Activated CD4-positive, alpha-beta T cell treated with anti-CD3 and anti-CD28 coated beads, Interleukin-2, amount 10 ng/mL, durations not matched to agents 7 days and 5 days (primary cell): ENCODE measurements at places on chromosomes 4 and X.

- DNase-seq = no peak
Measured at GRCh38 chr4:140238351-140239056, 84.5 kb upstream of the MAML3 start.

- DNase-seq = no peak
Measured at GRCh38 chr4:86306816-86307215, 53.0 kb downstream of the MAPK10 start.

- DNase-seq = no peak
Measured at GRCh38 chrX:127908384-127908783, 143.8 kb downstream of the ACTRT1 start.

DNA sequence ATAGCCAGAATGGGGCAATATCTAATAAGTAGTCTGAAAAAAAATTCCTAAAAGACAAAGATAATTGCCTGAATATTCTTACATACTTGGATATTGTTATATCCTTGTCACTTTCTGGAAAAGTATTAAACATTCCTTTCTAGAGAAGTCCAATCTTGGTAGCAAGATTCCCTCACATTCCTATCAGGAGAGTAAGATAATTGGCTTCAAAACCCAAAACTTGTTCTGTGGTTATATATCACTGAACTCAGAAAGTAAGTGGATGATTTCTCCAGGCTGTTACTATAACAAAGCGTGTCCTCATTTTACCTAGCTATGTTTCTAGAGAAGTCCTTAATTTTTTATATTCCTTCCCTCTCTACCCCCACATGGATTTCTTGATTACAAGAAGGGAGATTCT is 46.0 kb upstream of the TEX13A start:
- DNase-seq = no peak

DNA sequence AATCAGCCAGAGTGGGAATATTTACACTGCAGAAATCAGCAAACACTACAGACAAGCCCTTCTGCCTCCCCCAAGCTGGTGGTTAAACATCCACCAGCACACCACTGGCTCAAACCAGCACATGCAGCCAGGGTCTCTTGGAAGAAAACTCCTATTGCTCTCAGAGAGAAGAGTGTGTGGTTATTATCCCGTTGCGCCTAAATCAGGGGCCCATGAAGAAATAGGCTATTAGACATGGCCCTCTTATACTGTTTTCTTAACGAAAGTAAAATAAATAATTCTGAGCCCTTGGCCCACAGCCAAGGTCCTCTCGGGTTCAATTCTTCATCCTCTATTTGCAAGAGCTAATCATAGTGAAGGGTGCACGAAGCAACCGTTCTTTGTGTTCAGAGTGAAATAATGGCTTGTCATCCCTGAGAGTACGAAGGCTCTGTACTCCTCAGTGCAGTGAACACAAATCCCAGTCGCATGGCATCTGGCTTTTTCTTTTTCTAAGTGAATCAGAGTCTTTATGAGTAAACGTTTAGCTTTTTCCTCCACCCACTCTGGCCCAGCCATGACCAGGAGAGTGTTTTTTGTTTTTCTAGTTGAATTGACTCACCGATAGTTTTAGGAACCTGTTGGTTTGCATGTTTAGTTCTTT is 33.4 kb upstream of the RBM47 start:
- DNase-seq = no peak

- no peak for DNase-seq
Measured at GRCh38 chr4:142452161-142452855, 393.8 kb downstream of the INPP4B start.

DNA sequence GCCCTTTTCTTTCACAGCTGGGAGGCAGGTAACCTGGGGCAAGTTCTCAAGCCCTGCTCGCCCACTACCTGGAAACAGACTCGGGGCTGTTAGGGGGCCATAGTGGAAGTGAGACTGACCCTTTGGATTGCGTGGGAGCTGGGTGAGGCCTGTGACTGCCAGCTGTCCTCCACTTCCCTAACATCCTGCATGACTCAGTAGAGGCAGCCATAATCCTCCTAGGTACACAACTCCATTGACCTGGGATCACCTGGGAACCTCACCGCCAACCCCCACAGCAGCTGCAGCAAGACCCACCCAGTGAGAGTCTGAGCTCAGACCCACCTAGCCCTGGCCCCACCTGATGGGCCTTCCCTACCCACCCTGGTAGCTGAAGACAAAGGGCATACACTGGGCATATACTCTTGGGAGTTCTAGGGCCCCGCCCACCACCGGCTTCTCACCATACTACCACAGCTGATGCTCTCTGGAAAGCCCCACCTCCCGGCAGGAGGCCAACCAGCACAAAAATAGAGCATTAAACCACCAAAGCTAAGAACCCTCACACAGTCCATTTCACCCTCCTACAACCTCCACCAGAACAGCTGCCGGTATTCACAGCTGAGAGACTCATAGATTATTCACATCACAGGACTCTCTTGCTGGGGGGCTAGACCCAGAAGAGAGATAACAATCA is 61.1 kb upstream of the DCTD start:
- no peak for DNase-seq

DNA sequence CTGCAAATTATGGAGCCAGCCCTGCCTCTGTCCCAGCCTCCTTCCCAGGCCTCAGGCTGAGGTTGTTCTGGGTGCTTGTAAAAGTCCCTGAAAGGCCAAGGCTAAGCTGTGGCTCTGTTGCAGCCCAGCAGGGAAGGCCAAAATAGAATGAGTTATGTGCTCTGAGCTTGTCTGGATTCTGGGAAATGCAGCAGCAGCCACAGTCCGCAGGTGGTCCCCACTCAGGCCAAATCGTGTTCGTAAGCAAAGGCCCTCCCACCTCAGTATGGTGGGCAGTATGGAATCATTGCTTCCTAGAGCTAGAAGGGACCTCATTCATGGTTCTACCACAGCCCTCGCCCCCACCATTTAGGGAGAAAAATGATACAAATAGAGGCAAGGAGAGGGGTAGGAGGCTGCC is 4.7 kb upstream of the TCEAL1 start:
- DNase-seq = no peak

DNA sequence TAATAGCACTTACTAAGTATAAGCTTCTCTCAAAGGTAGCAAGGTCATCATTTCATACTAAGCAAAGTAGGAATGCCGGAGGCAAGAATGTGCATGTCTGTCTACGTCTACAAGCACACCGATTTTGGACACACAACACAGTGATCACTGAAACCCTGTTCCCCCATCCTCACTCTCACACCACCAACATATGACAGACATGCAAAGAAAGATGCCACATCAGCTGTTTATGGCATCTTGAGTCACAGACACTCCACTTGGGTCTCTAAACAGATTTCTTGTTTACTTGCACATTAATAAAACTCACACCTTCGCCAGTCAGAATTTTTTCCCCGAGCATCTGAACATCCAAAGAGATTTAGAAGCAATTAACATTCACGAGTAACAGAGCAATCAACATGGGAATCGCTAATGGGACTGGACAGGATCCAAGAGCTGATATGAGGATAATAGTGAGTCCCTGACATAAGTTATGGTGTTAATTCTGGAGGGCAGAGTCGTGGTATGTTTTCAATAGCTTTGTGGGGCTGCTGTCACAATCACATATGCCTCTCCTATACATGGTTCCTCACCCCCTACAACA is 324.1 kb downstream of the DHX15 start:
- DNase-seq = no peak

- no peak for DNase-seq
Measured at GRCh38 chr4:68462691-68463090, 15.4 kb downstream of the TMPRSS11E start.

DNA sequence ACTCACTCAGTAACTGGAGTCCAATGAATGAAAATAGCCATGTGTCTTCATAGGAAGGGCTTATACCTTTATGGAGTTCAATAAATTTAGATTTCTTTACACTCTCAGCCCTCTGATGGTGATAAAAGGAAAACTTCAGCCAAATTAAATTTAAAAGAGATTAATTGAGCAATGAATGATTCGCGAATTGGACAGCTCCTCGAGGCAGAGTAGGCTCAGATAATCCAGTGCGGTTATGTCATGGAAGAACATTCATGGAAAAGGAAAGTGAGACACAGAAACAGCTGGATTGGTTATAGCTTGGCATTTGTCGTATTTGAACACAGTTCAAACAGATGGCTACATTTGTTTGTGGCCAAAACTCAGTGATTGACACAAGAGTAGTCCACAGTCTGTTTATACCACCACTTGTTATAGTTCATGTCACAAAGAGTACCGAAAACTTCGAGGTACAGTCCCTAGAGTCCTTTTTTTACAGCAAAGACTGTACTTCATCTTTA is 54.6 kb upstream of the TACR3 start:
- DNase-seq = no peak

DNA sequence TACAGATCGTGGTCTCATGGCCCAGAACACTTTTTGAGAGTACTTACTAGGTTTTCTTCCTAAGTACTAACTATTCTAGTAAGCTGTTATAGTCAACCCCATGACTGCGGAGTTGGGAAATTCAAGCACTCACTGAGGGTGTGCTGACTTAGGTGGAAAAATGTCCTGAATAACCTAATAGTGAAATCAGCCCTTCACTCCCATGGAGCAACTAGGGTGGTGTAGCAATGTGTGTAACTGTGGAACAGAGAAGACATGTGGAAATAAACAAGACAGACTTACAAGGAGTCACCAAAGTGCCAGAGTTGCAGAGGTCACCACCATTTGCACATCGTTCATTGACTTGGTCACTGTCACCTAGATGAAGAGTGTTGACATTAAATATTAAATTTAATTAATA is 12.1 kb upstream of the VSIG4 start:
- no peak for DNase-seq

- DNase-seq = no peak
Measured at GRCh38 chr4:176256921-176257320, 12.1 kb downstream of the ASB5 start.
